Fibroblast of skin of left biceps (primary cell): ENCODE measurements at places on chromosomes 1 and 21.

- DNase-seq, result no peak
These were observed 420.1 kb downstream of the DISC1 start for GRCh38 chr1:232046451-232047306.

DNA sequence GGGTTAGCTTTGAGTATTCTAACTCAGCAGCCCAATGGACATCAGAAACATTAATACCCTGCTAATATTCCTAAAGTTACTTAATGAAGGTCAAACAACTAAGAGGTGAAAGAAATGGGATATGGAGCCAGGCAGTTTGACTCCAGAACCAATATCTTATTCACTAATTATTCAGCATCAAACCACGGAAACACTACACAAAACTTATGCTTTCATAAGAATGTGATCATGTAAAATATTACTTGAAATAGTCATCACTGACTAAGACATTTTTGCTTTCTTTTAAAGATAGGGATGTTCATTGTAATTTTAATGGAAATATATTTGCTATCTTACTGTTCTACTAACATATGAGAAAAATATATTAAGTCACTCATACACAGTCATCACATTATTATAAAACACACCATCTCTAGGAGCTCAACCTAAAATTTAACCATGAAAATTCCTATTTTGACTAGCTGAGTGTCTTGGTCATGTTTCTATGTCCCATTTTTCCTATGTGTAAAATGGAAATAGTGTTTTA is 240.9 kb downstream of the KCTD3 start:
- DNase-seq, result no peak

DNA sequence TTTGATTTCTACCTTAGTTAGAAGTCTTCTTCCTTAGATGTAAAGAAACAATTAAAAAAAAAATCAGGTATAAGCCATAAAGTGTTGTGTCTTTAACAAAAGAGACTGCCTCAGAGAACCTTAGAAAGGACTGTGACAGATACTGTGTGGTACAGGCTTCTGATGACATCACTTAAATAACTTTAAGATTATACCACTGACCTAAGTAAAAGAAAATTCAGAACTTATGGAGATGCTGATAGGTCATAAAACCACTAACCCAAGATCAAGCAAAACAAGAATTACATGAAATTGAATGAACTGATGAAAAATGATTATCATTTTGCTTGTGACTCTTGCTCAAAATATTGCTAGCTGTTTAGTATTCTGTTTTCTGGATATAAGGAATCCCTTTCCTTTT is 220.8 kb downstream of the NRIP1 start:
- DNase-seq, result no peak

DNA sequence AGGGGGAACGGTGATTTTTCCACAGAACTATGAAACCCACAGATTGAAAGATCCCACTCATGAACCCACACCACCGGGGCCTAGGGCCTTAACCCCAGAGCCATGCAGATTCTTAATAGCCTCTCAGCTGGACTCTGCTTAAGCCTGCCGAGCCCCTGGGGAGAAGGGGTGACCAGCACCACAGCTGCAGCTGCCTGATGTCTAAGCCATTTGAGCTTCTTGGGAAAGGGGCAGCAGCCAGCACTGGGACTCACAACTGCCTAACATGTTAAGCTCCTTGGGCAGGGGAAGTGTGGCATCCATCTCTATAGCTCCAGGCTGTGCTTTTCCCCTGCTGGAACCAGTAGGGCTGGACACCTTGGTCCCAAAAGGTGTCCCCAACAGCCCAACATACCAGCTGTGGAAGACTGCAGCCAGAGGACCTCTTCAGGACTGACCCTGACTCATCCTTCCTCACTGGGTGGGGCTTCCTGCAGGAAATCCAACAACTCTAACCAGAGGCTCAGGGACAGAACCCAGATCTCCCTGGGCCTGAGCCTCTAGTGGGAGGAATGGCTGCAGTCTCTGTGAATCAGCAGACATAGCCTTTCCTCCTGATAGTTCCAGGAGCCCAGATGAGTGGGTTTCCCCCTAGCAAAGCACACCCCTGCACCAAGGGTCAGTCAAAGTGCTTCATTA is 34.6 kb upstream of the FMO3 start:
- DNase-seq, result no peak

DNA sequence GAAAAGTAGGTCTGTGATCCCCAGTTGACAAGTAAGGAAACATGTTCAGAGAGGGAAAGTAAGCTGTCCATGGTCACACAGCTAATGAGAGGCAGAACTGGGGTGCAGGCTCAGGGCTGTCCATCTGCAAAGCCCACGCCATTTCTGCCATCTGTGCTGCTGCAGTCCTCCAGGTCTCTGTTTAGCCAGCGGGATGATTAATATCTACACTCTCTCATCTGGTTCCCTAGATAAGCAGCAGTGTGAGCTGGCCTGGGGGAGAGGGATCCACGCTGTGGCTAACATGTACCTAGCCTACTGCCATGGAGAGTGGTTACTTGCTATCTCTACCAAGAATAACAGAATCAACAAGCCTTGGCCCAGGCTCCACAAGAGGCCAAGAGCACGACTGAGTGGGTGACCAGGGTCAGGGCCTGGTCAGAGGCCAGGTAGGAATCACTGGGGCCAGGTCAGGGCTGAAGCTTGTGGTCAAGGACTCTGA is 75.2 kb downstream of the TRABD2B start:
- no peak for DNase-seq

GRCh38 chr21:46189213-46189958 is 5.1 kb upstream of the SPATC1L start:
- no peak for DNase-seq

- DNase-seq, result no peak
These were observed 141.8 kb downstream of the DISP1 start for GRCh38 chr1:222956601-222957000.

DNA sequence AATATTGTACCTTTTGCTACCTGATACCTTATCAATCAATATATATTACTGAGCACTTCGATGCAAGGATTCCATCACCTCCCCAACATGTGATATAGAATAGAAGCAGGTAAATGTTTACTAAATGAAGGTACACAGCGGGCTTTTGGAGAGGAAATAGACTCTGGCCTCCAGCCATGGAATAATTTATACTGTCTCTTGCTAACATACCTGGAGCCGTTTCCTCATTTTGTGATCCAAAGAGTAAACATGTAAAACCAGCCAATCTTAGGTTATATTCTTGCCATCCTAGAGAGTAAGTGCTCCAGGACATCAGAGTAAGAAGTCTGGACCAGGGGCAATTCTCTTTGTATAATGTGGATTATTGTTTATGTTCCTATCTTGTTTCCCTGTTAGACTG is 39.4 kb downstream of the NDUFS5 start:
- DNase-seq, result no peak

DNA sequence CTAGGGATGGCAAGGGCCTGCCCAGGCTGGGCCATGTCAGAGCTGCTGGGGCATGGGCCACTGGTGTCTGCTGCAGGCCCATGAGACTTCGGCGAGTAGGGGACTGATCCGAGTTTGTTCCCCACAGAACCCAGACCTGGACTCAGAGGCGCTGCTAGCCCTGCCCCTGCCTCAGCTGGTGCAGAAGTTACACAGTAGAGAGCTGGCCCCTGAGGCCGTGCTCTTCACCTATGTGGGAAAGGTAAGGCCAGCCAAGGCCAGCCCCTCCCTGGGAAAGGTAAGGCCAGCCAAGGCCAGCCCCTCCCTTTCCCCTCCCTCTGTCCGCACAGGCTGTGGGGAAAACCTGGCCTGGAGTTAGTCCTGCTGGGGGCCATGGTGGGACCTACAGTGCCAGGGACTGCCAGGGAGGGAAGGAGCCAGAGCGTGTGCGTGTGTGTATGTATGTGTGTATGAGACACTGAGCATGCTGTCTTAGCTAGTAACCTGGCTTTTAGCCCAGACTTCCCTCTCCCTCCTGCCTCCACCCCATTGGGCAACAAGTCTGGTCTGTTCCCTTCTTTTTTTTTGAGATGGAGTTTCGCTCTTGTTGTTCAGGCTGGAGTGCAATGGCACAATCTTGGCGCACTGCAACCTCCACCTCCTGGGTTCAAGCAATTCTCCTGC is 8.0 kb downstream of the FAAH start:
- peak; percentile 75 for DNase-seq

GRCh38 chr1:221867003-221867402 is 125.1 kb upstream of the DUSP10 start:
- DNase-seq, result no peak

GRCh38 chr1:44265656-44266358 is 52.5 kb downstream of the DMAP1 start:
- DNase-seq, result no peak

- no peak for DNase-seq
These were observed 838 bp downstream of the CCDC28B start for GRCh38 chr1:32201011-32201855.

- no peak for DNase-seq
These were observed 28.5 kb upstream of the KCNA2 start for GRCh38 chr1:110634455-110635311.

DNA sequence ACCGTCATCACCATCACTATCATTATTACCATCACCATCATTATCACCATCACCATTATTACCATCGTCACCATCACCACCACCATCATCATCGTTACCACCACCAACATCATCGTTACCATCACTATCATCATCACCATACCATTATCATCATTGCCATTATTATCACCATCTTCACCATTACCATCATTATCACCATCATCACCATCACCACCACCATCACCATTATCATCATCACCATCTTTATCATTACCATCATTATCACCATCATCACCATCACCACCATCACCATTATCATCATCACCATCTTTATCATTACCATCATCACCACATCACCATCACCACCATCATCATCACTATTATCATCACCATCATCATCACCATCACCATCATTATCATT is 112.9 kb downstream of the AJAP1 start:
- DNase-seq, result no peak

DNA sequence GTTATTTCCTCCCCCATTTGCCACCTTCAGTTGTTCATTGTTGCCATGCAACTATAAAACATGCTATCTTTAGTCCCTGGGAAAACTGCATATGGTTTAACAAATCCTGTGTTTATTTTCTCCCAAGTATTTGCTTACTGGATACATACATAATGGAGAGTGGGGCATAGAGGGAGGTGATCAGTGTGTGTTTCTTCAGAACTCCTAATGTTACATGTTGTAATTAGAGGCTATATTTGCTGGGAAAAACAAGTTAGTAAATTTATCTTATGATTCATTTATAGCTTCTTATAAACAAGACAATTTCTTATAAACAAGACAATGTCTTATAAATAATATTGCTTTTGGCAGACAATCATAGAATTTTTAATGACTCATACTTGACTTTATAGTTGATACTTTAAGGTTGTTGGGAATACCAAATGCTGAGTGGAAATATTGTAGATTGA is 7.3 kb upstream of the GIPC2 start:
- DNase-seq, result no peak

DNA sequence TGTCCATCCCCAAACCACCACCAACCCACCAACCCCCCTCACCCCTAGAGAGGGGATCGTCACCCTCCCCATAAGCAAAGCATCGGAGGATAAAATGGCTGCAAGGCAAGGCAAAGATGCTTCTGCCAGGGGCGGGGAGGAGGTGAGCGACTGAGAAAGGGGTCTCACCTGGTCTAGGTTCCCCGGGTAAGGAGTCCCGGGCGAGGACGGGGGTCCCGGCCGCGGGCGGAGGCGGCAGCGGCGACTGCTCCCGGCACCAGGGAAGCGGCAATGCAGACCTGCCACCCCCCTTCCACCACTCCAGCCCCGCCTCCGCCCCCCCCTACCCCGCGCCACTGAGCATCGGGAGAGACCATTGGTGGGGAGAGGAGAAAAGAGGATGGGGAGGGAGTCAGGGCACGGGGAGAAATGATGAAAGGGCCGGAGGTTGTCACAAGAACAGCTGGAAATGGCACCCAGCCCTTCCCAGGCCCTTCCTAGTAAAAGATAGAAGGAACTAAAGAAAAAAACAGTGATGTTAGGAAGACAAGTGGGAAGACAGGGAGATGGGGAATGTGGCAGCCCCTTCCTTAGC is at the start of gene SV2A:
Gene SV2A (minus strand): TSS at position 274 of the 574 bp plus-strand sequence. CDS start 4,004 bp downstream, outside the sequence.
- DNase-seq, result no peak

DNA sequence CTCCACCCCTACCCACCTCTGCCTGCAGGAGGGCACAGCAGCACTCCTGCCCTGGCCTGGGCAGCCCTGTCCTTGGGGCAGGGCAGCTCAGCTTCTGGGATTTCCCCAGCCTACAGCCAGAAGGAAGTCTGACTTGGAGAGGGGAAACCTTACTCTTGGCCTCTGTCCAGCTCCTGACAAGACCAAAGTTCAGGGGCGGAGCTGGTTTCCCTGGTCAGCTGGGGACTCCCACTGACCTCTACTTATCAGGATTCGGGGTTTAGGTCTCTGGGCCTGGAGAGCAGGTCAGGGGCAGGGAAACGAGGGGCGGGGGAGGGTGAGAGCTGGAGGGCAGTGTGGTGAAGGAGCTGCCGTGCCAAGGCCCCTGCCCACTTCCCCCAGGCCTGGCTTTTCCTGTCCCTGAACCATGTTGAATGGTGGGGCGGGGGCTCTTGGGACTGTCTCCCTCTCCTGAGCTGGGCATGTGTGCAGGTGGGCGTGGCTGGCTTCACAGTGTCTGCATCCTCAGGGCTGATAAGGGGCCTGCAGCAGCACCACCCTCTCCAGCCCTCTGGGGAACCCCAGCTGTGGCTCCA is 16.8 kb upstream of the ETV3 start:
- no peak for DNase-seq

GRCh38 chr1:33127001-33127823 is 46.3 kb downstream of the AZIN2 start:
- peak; percentile 98 for DNase-seq

- no peak for DNase-seq
These were observed 223.0 kb upstream of the NR5A2 start for GRCh38 chr1:199804526-199804925.

GRCh38 chr1:50976890-50977574 is 7.0 kb downstream of the CDKN2C start:
- no peak for DNase-seq

- DNase-seq, result no peak
These were observed 19.9 kb upstream of the NEK2 start for GRCh38 chr1:211695135-211695816.

DNA sequence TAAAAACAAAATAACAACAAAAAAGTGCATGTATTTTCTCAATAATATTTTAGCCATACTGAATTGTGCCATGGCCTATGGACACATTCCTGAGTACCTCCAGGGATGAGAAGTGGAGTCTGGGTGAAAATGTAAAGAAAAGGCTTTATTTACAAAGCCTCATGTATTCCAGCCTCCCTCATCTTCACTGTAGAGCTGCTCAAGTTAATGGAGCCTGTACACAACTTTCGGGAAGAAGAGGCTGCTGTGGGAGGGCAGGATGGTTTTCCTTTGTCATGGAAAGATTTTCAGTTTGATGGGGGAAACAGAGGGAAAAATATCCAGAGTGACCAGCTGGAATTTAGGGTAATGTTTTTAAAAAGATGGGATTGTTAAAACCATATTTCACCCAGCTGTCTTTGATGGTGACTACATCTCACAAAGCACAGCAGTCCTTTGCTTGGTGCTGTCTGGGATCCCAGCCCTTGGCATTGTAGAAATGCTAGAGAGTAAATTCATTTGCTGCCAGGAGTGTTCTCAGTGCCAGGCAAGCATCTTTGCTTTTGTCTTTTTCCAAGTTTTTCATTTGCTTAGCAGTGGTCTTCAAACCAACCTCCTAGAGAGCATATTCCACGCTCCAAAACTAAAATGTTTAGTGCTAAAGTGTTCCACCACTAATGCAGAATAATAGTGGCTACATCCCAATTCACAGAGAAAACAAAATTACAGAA is 54.9 kb downstream of the DPT start:
- no peak for DNase-seq

GRCh38 chr21:27077501-27077900 is 110.6 kb upstream of the ADAMTS5 start:
- DNase-seq, result no peak
